ENCODE measurements at places on chromosomes 12 and 14.
A peak's percentile ranks its signal among the peaks of the same experiment; 100 is the strongest.

- no peak for DNase-seq
Observed at GRCh38 chr12:119620490-119620889, 26.9 kb downstream of the TMEM233 start.

- DNase-seq = no peak
Observed at GRCh38 chr14:104282332-104283196, 144.2 kb downstream of the KIF26A start.

DNA sequence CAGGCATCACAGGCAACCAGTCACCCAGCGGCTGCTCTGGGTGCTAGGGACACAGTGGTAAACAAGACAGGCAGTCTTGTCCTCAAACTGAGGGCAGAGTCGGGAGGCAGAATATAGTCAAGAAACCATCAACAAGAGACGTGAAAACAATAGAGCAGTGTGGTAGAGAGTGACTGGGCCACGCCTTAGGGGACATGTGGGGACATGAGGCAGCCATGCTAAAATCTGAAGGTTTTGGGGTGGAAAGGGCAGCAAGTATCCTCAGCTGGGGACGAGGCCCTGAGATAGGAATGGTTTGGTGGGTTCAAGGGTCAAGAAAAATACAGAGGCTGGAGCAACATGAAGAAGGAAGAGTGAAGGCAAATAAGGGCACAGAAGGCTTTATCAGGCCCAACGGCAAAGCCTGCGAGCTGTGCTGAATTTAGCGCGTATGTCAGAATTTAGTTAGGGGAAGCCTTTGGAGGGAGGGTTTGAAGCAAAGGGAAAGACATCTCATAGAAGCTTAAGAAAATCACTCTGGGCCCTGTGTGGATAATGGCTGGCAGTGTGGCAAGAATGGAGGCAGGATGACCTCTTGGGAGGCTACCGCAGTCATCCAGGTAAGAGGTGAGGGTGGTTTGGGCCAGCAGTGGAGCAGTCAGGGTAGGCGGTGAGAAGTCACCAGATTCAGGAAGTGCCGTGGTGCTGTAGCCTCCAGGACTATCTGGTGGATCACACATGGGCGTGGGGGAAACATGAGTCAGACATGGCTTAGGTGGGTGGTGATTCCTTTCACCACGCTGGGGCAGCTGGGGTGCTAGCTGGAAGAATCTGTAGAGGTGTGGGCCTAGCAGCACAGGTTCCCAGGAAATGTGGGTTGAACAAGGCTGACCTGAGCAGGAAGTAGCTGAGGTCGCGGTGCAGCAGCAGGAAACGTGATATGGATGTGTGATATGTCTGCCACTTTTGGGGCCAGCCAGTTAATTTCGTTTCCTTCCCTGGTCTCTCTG is 3.0 kb downstream of the EVL start:
- DNase-seq = peak; percentile 80

DNA sequence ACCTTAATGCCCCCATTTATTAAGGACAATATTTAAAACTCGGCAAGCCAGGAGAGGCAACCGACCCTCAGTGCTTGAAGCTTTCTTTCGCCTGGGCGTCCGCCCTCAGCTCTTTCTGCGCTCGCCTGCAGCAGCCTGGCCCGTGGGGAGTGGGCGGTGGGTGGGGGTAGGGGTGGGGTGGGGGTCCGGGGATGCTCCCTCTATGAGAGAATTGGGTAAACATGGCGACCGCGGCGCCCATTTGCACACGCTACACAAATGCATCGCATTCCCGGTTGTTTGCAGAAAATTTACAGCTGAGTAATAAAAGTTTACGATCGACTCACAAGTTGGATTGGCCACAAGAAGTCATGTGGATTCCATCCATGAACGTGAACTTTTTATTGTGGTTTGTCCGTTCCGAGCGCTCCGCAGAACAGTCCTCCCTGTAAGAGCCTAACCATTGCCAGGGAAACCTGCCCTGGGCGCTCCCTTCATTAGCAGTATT is 7.7 kb downstream of the HOXC8 start:
- no peak for DNase-seq

GRCh38 chr12:57430112-57430930 is 522 bp downstream of the R3HDM2 start:
- peak; percentile 5 for DNase-seq

- DNase-seq = no peak
Observed at GRCh38 chr14:21923820-21924219, 250.2 kb upstream of the OR4E1 start.

DNA sequence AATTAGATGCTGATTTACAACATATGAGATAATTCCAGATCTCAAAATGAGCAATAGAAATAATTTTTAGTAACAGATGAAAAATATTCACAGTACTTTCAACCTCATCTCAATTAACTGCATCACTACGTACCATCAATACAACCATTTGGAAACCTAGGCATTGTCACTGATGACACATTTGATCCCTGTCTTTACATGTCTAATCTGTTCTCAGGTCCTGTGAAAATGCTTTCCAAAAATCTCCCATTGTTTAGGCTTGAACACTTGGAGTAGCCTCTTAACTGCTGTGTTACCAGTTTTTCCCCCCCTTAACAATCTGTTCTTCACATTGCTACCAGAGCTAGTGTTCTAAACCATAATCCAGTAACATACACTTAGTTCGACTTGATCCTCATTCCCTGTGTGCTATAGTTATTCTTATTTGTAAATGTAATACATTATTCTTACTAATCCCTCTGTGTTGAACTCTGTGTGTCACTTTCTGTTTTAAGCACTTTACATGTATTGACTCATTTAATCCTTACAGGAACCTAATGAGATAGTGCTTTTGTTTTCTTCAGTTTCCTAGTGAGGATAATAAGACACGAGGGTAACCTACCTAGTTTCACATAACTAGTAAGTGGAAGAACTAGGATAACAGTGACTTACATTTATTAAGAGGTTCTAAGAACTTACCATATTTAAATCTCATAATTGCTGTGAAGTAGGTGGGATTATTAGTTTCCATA is 41.7 kb downstream of the LARP4 start:
- no peak for DNase-seq

DNA sequence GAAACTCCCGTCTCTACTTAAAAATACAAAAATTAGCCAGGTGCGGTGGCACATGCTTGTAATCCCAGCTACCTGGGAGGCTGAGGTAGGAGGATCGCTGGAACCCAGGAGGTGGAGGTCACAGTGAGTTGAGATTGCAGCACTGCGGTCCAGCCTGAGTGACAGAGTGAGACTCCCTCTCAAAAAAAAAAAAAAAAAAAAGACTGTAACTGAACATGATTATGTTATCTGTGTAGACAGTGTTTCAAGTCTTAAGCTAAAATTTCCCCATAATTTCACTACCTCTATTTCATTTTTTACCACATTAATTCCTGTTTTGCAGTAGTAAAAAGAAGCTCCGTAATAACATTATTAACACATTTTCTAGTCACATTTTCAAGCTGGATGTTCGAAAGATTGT is 5.4 kb downstream of the PLBD1 start:
- no peak for DNase-seq

DNA sequence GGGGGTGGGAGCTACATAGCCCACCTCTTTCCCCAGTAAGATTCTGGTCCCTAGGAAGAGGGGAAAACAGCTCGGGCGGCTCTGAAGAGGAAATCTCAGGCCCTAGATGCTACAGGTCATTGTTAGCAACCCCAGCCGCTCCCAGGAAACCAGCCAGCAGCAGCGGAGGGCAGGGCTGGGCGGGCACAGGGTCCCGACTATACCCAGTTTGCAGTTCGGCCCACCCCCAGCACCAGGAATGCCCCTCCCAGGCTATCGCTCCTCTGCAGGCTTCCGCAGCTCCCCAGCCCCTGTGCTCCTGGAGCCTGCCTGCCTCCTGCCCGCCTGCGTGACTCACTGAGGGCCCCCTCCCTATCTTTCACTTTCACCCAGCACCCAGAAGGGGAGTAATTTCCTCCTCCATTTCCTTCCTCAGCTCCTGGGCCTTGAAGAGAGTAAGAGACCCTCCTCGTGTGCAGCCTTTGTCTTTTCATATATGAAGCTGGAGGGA is 27.2 kb upstream of the PNMA1 start:
- no peak for DNase-seq

GRCh38 chr14:36056845-36057244 is 119.7 kb downstream of the PTCSC3 start:
- no peak for DNase-seq

GRCh38 chr12:6547987-6548386 is 7.9 kb downstream of the IFFO1 start:
- no peak for DNase-seq

- DNase-seq = no peak
Observed at GRCh38 chr14:86541972-86542371, 1012.0 kb downstream of the FLRT2 start.

GRCh38 chr14:51566831-51567582 is 84.7 kb upstream of the FRMD6 start:
- DNase-seq = no peak

- DNase-seq = no peak
Observed at GRCh38 chr12:34606749-34607519, 584.6 kb downstream of the ALG10 start.

- no peak for DNase-seq
Observed at GRCh38 chr14:56248442-56248841, 130.2 kb downstream of the PELI2 start.

GRCh38 chr12:4050340-4050739 is 177.1 kb upstream of the PARP11 start:
- DNase-seq = no peak

DNA sequence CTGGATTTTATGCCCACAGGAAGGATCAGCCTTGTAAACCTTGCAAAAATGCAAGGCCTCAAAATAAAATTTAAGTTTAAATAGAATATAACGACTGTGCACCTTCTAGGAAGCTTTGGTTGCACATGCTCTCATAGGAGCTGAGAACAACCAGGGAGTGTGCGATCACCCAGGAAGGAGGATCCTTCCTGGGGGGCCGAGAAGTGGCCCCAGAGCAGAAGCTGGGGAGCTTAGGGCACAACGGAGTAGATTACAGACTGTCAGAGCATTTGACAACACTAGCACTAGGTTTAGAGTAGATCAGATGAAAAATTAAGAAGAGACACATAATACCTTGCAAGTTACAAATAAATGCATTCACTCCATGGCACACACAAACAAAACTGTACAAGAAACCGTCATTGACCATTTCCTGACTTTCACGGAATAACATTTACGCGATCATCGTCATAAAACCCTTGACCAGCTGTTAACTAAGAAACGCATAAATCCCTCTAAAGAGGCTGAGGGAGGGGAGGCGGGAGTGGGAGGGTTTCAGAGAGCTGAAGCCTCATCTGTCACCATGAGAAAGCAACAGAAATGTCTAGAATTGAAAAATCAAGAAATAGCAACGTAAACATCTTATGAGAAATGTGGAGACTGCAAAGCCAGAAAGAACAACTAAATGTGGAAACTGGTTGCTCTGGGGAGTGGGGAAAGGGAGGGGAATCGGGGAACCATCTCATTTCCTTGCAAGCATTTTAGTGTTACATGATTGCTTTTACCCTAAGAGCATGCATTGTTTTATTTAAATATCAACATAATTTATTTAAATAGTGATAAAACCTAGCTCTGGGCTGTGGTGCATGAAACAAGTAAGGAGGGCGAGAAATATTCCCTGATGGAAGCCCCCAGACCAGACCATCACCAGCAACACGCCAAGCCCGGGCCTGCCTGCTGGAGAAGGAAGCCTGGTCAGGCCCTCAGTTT is 13.1 kb upstream of the CCDC85C start:
- no peak for DNase-seq

DNA sequence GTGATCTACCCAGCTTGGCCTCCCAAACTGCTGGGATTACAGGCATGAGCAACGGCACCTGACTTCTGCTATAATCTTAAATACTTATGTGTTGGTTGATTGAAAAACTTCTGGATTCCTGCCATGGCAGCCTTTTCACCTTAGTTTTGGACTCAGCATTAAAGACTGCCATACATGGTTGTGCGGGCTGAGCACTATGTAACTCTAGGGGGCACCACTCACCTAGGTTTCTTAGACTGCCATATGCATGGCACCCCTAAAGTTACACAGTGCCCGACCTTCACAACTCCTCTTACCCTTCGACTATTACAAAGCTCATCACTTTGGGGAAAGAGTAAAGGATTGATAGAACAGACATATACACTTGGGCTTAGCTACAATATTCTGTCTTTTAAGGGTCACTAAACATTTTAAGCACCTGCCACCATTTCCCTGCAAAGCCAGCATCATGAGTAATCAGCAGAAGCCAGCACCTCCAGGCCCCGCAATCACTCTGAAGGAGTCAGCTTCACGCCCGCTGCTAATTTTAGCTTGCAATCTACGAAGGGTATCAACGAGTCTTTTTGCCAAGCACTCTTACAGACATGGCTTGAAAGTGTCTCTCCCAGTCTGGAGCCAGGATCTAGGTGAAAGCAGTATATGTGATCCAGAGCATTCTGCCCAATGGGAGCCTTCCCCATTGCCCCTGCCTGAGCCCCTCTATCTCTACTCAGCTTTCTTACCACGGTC is 59.8 kb downstream of the SUDS3 start:
- no peak for DNase-seq

- DNase-seq = no peak
Observed at GRCh38 chr12:77493302-77494168, 337.2 kb upstream of the NAV3 start.

DNA sequence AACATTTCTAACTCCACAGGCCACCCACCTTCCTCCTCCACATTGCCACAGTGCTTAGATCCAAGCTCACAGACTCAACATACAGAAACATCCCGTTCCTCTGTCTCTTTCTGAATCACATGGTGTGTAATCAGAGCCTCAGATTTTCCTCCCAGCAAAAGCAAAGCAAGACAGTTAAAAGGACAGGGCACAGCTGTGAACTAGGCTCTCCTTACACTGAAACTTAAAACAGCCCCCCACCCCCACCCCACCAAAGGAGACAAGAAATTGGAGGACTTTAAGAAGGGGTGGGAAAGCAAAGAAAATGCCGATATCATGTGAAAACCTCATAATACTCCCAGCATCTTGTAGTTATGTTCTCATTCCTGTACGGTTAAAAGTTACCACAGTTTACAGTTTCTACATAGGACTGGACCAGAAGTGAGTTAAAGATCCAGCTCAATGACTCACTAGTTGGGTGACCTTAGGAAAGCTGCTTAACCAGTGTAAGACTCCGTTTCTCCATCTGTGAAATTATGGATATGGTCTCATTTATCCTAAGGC is 4.8 kb downstream of the YBX3 start:
- no peak for DNase-seq

DNA sequence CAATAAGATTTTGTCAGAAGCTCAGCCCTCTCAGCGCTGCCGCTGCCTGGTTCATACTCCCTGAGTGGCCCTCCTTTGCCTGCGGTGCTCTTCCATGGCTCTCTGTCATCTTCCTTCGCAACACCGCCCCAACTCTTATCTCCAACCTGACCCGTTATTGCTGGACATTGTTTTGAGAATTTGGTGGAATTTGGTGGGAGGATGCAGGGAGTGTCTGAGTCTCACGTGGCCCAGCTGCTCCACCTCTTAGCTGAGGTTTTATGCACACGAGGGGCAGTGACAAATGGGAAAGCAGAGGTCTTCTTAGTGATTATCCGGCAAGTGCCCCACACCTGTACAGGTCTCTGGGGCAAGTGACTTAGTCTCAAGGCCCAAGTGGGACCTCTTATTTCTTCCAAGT is 97.5 kb upstream of the RPH3A start:
- DNase-seq = no peak
